ENCODE measurements at places on chromosomes 16 and 17.
A peak's percentile ranks its signal among the peaks of the same experiment; 100 is the strongest.

DNA sequence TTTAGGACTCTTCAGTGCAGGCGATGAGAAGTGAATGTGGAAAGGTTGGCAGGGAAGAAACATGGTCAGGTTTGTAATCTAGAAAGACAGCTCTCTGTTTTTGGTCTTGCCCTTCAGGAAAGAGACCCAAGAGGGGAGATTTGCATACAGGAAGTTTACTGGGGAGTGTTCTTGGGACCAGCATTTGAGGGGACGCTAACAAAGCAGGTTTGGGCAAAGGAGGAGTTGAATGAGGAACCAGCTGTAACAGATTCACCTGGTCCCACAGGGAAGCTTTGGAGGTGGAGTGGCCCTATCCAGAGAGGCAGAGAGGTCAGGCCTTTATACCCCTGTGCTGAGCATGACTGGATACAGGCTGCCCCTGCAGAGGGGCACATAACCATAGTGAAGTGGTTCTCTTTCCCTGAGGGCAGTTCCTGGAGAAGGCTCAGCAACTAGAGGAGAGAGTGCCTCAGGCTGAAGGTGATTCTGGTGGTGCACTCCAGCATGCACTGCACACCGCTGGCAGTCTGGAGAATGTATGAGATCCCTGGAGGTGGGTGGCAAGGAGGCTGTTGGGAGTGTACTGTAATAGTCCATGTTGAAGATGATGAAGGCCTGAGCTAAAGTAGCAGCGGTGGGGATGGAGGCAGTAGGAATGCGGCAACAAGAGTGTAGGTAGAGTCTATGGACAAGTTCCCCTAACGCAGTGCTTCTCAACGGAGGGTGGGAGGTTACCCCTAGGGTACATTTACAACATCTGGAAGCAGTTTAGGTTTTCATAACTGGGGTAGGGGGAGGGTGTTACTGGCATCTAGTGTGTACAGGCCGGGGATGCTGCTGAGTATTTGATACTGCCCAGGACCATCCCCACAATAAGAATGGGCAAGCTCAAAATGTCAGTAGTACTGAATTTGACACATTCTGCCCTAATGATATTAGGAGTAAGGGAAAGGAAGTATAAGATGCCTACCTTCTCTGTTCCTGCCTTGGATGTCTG lies 37.2 kb downstream of the MAP2K6 start:
- DNase-seq, result no peak

DNA sequence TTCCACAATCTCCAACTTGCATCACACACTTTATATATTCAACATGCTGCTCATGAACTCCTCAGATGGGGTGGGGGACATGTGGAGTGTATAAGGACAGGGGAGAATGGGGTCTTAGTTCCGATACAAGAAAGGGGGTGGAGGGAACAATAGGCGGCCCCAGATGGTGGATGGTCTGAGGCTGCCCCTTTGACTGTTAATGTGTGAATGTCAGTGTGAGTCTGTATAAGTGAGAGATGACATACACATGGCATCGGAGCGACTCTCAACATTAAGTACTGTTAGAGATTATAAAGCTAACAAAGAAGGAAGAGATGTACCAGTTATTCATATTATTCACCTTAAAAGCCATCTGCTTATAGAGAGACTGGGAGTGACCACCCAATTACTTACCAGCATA lies 193.1 kb downstream of the AXIN2 start:
- no peak for DNase-seq

- no peak for DNase-seq
Observed at GRCh38 chr17:79574108-79574507, 36.7 kb downstream of the RBFOX3 start.

DNA sequence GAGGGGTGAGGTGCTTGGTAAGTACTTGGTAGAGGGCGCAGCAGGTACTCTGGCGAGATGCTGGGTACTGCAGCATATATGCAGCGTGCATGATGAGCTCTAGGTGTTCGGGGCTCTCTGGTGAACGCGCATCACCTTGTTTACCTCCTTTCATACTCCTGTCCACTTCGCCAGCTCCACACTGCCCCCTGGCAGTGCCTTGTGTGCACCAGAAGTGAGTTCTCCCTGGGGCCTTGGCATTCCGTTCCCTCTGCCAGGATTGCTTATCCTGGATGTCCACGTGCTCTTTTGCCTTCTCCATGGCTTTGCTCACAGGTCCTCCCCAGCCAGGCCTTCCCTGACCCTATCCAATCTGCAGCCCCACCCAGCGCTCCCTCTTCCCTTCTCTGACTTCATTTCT lies 154.2 kb downstream of the MRM1 start:
- no peak for DNase-seq

- peak; percentile 24 for DNase-seq
Observed at GRCh38 chr17:20908313-20909267, 134.2 kb downstream of the USP22 start.

GRCh38 chr16:85437166-85438052 lies 175.7 kb upstream of the GSE1 start:
- no peak for DNase-seq

- no peak for DNase-seq
Observed at GRCh38 chr17:38748892-38749222, 721 bp upstream of the PCGF2 start.

DNA sequence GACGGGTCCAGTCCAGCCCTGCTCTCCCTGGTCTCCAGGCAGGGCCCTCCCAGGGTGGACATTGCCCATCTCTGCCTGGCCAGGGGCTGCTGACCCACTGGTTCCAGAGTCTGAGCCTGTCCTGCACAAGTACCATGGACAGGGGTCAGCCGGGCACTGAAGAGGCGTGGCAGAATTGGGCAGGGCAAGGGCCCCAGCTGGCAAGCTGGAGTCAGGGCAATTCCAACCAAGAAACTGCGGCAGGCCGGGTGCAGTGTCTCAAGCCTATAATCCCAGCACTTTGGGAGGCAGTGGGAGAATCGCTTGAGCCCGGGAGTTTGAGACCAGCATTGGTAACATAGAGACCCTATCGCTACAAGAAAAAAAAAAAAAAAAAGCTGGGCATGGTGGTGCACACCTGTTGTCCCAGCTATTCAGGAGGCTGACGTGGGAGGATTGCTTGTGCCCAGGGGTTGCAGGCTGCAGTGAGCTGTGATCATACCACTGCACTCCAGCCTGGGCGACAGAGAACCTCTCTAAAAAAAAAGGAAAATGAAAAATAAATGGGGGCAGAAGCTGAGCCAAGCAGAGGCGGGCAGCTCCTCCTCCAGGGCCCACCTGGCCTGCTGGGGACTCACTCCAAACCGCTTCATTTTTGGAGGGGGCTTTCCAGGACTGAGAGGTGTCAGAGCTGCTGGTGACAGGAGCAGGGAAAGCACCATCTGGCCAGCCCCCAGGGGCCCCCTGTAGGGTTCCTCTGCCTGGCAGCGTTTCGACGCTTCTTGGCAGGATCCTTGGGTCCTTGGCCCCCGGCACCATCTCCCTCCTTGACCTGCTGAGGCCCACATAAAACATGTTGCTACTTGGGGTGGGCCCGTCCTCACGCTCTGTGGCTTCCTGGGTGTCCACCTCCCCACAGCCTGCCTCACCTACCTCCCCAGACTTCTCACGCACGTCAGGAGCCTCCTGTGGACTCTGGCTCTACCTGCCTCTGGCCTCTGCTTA lies 2.9 kb upstream of the MAFG start:
- no peak for DNase-seq

DNA sequence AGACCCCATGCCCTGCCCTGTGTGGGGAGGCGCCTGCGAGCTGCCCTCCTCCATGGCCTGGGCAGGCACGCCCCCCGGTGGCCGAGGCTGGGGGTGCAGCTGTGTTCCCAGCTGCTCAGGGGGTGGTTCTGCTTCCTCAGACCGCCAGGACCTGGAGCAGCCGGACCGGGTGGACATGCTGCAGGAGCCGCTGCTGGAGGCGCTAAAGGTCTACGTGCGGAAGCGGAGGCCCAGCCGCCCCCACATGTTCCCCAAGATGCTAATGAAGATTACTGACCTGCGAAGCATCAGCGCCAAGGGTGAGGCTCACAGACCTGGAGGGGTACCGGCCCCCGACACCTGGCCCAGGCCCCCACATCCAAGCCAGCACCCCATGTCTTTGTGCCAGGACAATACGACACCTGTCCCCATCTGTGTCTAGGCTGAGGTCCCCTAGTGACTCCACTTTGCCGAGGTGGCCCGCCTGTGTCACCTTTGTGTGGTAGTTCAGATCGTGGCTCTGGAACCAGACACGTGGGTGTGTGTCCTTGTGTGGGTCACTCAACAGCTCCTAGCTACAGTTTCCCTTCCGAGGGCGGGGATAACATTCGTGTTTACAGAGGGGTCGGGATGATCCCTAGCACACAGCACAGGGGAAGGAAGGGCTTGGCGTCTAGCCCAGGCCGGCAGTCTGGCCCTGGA lies 9.3 kb downstream of the GJD3 start:
- no peak for DNase-seq

GRCh38 chr17:76500074-76500746 lies 1.0 kb downstream of the RHBDF2 start:
- no peak for DNase-seq

DNA sequence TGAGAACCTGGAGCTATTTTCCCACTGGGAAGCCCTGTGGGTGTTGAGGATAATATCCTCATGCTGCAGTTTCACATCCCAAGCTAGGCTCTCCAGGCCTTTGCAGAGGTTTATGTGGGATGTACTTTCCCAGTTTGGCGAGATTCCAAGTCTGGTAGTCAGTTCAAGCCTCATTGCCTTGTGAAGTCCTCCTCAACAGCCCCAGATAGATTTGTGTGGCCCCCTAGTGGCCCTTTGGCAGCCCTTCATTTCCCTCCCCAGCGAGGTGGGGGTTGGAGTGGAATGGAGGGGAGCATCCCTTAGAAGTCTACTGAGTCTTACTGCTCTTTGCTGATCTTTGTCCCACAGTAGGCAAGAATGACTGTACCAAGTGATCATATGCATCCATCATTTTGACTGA lies 137.9 kb downstream of the CDH11 start:
- no peak for DNase-seq

GRCh38 chr16:50744881-50745280 lies 3.0 kb downstream of the CYLD start:
- no peak for DNase-seq

- DNase-seq, result no peak
Observed at GRCh38 chr17:38815576-38816193, 9.4 kb downstream of the CWC25 start.

DNA sequence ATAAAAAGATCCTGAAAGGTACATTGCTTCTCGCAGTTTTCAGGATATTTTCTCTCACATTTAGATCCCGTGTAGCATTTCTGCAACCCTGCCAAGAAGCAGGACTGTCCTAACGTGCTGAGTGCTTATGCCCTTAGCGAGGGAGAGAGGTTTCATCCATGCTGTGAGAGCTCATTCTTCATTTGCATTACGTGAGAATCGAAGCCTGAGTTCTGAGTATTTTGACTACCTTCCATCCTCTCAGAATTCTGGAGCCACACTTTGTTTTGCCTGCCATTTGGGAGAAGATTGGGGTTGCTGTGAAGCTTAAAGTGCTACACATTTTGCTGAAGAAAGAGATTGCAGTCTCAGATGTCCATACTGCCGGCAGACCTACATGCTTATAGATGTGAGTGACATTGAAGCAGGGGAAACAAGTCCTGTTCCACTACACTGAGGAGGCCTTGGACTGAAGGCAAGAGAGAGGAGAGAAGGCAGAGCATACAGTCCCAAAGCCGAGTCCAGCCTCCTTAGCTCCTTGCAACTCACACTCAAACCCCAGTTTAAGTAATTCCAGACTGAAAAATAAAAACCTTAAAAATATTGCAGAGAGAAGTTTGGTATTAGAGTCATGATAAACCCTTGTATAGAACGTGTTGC lies 183.0 kb downstream of the PRKCA start:
- DNase-seq, result no peak

- no peak for DNase-seq
Observed at GRCh38 chr16:6701096-6701495, 631.5 kb upstream of the RBFOX1 start.

DNA sequence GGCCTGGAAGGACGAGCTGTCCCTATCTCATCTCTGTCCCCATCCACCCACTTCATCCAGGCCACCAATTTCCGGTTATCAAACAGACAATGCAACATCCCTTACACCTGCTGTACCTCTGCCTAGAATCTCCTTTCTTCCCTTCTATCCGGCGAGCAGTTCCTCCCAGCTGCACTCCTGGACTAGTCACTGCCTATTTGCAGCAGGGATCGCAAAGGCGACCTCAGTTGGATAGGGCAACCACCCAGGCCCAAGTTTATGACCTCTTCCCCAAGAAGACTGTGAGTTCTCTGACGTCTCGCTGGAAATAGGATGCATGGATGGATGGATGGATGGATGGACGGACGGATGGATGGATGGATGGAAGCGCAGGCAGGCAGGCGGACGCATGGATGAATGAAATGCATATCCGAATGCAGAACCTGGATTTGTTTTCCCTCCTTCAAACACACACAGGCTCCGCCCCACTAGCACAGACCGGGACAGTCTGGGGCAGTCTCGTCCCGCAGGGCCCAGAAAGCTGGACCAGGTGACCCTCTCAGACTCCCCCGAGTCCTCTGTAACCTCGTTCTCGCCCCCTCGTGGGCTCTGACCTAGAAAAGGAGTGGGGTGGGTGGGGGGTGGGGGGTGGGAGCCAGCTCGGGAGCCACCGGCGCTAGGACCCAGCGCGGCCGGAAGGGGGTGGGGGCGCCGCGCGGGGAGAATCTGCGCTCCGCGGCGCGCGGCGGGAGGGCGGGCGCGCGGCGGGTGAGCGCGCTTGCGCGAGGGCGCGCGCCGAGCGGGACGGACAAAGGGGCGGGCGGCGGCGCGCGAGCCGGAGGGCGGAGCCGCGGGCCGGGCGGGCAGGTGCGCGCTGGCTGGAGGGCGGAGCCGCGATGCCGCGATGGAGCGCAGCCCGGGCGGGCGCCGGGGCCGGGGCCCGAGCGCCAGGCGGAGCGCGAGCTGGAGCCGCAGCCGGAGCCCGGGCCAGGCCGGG lies at the start of gene SBK1:
Gene SBK1 (plus strand): TSS at position 875 of the 976 bp plus-strand sequence. CDS start 24,867 bp downstream, outside the sequence.
- DNase-seq, result no peak

- DNase-seq, result no peak
Observed at GRCh38 chr16:8863594-8864424, 5.0 kb downstream of the CARHSP1 start.

DNA sequence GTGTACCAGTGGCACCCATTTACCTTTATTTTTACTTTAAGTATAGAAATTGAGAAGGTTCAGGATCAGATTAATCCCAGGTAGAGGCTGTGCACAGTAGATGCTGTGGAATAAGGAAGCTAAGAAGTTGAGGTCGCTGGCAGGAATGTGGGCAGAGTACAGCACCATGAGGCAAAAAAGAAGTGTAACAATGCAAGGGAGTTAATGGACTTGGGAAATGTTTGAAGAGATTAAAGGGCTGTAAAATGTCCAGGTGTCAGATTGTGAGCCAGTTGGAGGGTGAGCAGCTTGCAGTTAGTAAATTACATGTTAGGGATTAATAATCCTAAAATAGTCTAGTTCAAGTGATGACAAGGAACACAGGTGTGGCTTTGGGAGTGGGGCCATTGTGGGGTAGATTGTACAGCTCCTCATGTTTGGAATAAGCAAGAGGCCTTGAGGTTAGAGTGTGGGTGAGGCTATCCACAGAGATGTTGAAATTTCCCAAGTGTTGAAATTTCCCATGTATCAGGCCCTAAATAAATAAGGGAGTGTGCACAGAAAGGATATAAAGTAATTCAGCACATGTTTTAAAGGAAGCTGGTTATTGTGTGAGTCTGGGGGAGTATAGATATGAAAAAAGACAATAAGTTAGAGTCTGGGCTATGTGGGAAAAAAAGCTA lies 21.5 kb downstream of the TAT start:
- no peak for DNase-seq

- no peak for DNase-seq
Observed at GRCh38 chr17:49381033-49381432, 19.0 kb upstream of the ZNF652 start.

Data from esophagus squamous epithelium (tissue), 5 donors.